ENCODE measurements at places on chromosomes 5 and 9.
A peak's percentile ranks its signal among the peaks of the same experiment; 100 is the strongest.

- no peak for DNase-seq
Observed at GRCh38 chr9:91864380-91864779, 85.6 kb downstream of the ROR2 start.

GRCh38 chr9:117188394-117188793 lies 226.5 kb downstream of the ASTN2 start:
- DNase-seq, result no peak

GRCh38 chr9:30673132-30673531 lies 1711.3 kb upstream of the ACO1 start:
- peak; percentile 30 for DNase-seq

DNA sequence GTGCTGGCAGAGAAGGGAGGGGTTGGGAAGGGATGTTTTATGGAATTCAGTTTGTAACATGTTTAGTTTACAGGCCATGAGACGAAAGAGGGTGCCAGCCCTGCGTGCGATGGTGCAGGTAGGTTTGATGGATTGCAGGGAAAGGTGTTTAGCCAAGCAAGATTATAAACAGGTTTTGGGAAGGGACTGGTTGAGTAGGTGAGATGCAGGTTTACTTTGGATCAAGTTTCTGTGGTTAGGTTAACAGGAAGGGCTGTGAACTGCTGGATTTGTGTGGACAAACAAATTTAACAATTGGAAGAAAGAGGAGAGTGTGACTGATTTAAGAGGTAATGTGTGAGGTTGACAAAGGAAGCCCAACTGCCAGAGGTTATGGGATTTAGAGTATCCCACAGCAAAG lies 32.6 kb upstream of the GPX3 start:
- no peak for DNase-seq

- no peak for DNase-seq
Observed at GRCh38 chr9:4986783-4987182, 1.7 kb downstream of the JAK2 start.

- no peak for DNase-seq
Observed at GRCh38 chr5:111432883-111433536, 79.3 kb downstream of the STARD4 start.

GRCh38 chr5:113510836-113511451 lies 2.5 kb upstream of the YTHDC2 start:
- peak; percentile 47 for DNase-seq

GRCh38 chr5:143524338-143524945 lies 121.0 kb upstream of the NR3C1 start:
- no peak for DNase-seq

GRCh38 chr5:167284222-167284890 lies 1007.1 kb upstream of the WWC1 start:
- peak; percentile 46 for DNase-seq

DNA sequence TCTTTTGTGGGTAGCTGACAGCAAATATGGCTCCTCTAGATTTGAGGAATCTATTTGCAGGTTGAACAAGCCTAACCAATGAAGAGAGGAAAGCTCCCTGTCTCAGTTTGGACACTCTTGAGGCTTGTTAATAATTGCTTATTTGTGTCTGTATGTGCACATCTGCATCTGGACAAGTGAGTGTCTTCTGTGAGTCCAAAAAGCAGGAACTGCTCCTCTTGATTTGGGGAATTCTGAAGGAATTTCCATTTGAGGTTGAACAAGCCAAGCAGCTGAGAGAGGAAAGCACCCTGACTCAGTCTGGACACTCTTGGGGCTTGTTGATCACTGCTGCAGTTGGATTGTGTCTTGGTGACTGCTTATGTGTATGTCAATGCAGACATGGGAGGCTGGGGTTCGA lies 211.6 kb downstream of the DTWD2 start:
- no peak for DNase-seq

DNA sequence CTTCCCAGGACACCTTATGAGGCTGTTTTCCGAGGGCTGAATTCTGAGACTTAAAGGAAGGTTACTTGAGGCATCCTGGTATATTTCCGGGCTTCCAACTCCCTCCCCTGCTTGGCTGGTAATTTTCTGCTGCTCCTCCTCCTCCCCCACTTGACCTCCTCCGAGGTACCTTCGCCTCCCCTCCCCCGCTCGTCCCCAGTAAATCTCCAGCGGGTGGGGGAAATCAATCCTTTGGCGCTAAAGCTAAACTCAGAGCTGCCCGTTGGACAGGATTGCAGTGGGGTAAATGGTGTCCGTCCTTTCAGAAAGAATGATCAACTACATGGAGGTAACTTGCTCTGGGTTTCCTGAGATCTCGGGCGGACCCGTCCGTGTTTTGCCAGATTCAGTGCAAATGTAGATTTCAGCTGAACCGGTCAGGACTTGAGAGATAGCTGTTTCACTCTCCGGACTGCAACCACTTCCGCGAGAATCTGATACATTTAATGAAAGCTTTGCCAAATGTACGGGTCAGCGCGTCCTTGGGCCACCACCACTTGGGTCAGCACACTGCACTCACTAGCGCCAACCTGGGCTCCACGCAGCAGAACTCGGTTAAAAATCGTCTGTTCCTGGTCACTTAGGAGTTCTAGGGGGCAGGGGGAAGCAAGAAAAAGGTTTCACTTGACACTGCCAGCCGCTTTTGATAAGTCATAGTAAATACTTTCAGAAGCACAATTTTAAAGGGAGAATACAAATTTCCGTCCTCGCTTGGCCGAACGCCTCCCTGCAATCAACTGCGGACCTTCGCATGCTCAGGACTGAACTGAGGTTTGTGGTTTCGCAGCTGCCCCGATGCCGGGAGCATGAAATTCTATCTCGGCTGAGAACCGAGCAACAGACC lies 4.6 kb upstream of the ISL1 start:
- no peak for DNase-seq

DNA sequence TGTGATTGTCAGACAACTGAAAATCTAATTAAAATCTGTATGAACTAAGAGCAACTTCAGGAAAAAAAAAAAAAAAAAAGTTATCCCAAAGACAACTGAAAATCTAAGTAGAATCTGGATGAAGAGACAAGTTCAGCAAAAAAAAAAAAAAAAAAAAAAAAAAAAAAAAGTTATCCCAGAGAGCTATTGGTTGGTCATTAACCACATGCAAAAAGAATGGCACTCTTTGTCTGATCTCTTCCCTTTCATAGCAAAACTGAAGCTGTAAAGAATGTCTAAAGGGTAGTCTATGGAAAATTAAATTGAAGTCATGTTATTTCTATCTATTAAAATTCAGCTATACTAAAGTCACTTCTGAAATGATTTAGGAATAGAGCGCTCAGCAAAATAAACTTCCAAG lies 32.9 kb downstream of the STRBP start:
- DNase-seq, result no peak

Measured in A172 (cell line).